H1 (cell line): ENCODE measurements at places on chromosomes 7 and 10. TPM values are rescaled to one million over a fixed set of nuclear protein-coding genes. Genes with fewer than 3 reads are reported as not detected.

The MOGAT3 gene
- total RNA-seq = 0.82 TPM in 1 of 2 replicates, not detected in the other

The RBM20 gene
- total RNA-seq = 0.29 and 0.63 TPM in 2 replicates

The TRPV5 gene
- not detected in 2 replicates for total RNA-seq

DNA sequence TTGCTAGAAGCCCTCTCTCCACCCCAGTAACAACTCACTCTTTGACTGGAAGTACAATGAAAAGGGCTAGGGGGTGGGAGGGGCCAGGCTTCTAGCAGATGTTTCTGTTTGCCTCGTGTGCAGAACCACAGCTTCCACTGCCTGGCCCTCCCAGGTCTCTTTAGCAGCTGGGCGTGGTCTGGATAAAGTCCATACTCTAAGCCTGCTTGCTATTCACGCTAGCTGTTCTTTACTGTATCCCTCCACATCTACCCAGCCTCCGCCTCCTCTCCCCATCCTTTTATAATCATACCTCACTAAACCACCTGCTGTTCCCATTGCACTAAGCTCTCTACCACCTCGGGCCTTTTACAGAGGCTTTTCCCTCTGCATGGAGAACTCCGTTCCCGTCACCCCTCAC lies 288.8 kb downstream of the CAMK1D start:
- H3K27me3 ChIP-seq = no peaks in the 10 kb centered on the region
- H3K4me1 ChIP-seq = peaks cover 4% of the 10 kb centered on the region
- H3K36me3 ChIP-seq = no peaks in the 10 kb centered on the region
- H3K4me3 ChIP-seq = no peak overlapping the region

DNA sequence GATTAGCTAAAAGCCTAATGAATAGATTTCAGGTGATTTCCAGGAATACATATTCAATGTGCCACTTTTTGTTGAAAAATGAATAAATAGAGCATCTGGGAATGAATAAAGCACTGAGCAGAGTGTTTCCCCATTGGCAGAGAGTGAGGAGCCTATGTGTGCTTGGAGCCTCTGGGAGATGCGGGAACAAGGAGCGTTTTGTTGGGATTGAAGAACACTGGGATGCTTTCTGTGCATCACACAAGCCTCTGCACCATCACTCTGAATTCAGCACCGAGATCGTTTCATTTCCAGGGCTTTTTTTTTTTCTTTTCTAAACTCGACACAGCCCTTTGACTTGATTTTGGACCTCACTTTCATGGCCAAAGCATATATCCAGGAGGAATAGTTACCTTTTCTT lies 111.4 kb downstream of the BAMBI start:
- 0 out of 2 replicates have a peak, but pooled peaks cover 4% of the 10 kb centered on the region for H3K27me3 ChIP-seq
- peaks cover 2% of the 10 kb centered on the region; the same call in 1 of the 2 replicates for H3K4me1 ChIP-seq
- no peaks in the 10 kb centered on the region for H3K36me3 ChIP-seq

GRCh38 chr7:35571611-35572240 lies 123.2 kb downstream of the HERPUD2 start:
- H3K36me3 ChIP-seq = no peaks in the 10 kb centered on the region
- no peaks in the 10 kb centered on the region for H3K4me1 ChIP-seq
- no peak overlapping the region for H3K4me3 ChIP-seq

GRCh38 chr7:26376175-26376917 lies 84.7 kb downstream of the SNX10 start:
- H3K4me1 ChIP-seq = no peaks in the 10 kb centered on the region
- H3K36me3 ChIP-seq = no peaks in the 10 kb centered on the region
- H3K4me3 ChIP-seq = peak overlapping the region; percentile 73
- H3K27me3 ChIP-seq = no peaks in the 10 kb centered on the region

- H3K27me3 ChIP-seq = no peaks in the 10 kb centered on the region
- H3K4me1 ChIP-seq = no peaks in the 10 kb centered on the region
- H3K4me3 ChIP-seq = no peak overlapping the region
- no peaks in the 10 kb centered on the region for H3K36me3 ChIP-seq
Measured at GRCh38 chr7:108848486-108848885, 278.8 kb downstream of the DNAJB9 start.

DNA sequence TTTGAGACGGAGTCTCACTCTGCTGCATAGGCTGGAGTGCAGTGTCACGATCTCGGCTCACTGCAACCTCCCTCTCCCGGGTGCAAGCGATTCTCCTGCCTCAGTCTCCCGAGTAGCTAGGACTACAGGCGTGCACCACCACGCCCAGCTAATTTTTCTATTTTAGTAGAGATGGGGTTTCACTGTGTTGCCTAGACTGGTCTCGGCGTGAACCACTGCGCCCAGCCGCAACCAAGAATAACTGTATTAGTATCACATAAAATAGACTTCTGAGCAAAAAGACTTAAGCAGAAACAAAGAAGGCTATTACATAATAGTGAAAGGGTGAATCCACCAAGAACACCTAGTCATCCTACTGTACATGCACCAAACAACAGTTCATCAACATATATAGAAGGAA lies 67.6 kb upstream of the TFEC start:
- no peaks in the 10 kb centered on the region for H3K27me3 ChIP-seq
- H3K36me3 ChIP-seq = no peaks in the 10 kb centered on the region
- no peak overlapping the region for H3K4me3 ChIP-seq
- peaks cover 3% of the 10 kb centered on the region for H3K4me1 ChIP-seq

- no peaks in the 10 kb centered on the region for H3K4me1 ChIP-seq
- no peaks in the 10 kb centered on the region for H3K36me3 ChIP-seq
- DNase-seq = no peak
- no peak overlapping the region for H3K4me3 ChIP-seq
- no peaks in the 10 kb centered on the region for H3K27me3 ChIP-seq
Measured at GRCh38 chr7:39651265-39651664, 27.9 kb downstream of the RALA start.

DNA sequence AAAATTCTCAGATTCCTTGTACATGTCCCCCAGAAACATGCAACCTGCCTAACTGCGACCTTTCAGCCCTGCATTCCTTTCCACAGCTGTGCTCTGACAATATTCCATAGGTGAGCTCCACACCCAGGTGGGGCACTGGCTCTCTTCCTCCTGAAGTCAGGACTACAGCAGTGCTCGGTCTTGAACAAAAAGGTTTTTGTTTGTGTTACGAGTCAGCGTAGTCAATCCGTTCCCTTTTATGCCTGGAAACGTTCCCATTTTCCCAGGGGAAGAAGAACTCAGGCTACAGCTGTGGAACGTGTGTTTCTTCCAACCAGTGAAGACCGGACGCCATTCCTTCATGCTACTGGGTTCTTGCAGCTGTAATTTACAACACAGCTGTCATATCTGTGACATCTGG lies 52.4 kb upstream of the PFKP start:
- no peak overlapping the region for H3K4me3 ChIP-seq
- DNase-seq = no peak
- H3K36me3 ChIP-seq = no peaks in the 10 kb centered on the region
- no peaks in the 10 kb centered on the region for H3K27me3 ChIP-seq

- DNase-seq = no peak
- H3K4me1 ChIP-seq = no peaks in the 10 kb centered on the region
- H3K36me3 ChIP-seq = no peaks in the 10 kb centered on the region
- H3K4me3 ChIP-seq = no peak overlapping the region
Measured at GRCh38 chr10:8183241-8183704, 128.8 kb downstream of the GATA3 start.

DNA sequence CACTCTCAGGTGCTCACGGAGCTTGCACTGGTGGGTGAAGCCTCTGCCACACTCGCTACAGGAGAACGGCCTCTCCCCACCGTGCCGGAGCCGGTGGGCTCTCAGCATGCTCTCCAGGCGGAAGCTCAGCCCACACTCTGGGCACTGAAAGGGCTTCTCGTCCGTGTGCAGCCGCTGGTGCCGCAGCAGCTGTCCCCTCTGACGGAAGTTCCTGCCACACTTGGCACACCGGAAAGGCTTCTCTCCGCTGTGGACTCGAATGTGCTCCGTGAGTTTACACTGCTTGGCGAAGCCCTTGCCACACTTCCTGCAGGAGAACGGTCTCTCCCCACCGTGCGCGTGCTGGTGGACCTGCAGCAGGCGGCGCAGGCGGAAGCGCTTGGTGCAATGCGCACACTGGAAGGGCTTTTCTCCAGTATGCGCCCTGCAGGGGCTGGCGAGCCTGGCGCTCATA lies 19.3 kb downstream of the ZNF786 start:
- DNase-seq = no peak
- no peaks in the 10 kb centered on the region for H3K27me3 ChIP-seq
- no peak overlapping the region for H3K4me3 ChIP-seq
- peaks cover 27% of the 10 kb centered on the region for H3K36me3 ChIP-seq

DNA sequence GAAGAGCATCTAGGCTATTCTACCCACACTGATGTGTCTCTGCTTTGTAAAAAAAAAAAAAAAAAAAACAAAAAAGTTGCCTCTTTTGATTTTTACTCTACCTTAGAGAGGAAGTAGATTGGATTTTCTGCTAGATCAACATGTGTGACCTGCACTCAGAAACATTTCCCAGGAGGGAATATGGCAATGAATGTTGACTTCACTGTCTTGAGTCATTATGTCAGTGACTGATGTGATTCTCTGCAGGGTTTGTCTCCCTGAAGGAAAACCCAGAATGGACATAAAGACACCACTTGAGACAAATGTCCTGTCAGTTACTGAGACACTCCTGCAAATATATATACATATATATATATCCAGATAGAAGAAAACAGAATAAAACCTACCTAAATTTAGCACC lies 370.3 kb downstream of the BMPER start:
- no peaks in the 10 kb centered on the region for H3K27me3 ChIP-seq
- no peak for DNase-seq
- no peak overlapping the region for H3K4me3 ChIP-seq
- no peak overlapping the region for H3K27ac ChIP-seq
- 0 out of 2 replicates have a peak, but pooled peaks cover 2% of the 10 kb centered on the region for H3K4me1 ChIP-seq

- H3K36me3 ChIP-seq = peaks cover 16% of the 10 kb centered on the region
- no peak overlapping the region for H3K27ac ChIP-seq
- no peaks in the 10 kb centered on the region for H3K4me1 ChIP-seq
- H3K4me3 ChIP-seq = no peak overlapping the region
- H3K27me3 ChIP-seq = no peaks in the 10 kb centered on the region
Measured at GRCh38 chr7:23332193-23332592, 33.1 kb downstream of the MALSU1 start.

DNA sequence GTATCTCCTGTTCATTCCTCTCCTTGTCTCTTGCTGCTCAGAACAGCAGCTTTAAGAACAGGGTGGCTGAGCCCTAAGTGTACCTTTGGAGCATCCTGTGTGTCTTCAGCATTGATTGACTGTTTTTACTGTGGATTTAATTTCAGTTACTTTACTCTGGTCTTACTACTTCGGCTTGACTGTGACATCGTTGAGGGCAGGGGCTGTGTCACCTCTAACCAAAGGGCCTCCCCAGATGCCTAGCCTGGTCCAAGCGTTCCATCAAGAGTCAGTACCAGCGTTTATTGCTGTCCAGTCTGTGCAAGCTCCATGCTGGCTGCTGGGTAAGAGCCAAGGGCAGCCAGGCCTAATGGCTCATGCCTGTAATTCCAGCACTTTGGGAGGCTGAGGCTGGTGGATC lies 32.4 kb downstream of the CCM2 start:
- no peak overlapping the region for H3K4me3 ChIP-seq
- H3K4me1 ChIP-seq = no peaks in the 10 kb centered on the region
- H3K36me3 ChIP-seq = no peaks in the 10 kb centered on the region
- DNase-seq = no peak

DNA sequence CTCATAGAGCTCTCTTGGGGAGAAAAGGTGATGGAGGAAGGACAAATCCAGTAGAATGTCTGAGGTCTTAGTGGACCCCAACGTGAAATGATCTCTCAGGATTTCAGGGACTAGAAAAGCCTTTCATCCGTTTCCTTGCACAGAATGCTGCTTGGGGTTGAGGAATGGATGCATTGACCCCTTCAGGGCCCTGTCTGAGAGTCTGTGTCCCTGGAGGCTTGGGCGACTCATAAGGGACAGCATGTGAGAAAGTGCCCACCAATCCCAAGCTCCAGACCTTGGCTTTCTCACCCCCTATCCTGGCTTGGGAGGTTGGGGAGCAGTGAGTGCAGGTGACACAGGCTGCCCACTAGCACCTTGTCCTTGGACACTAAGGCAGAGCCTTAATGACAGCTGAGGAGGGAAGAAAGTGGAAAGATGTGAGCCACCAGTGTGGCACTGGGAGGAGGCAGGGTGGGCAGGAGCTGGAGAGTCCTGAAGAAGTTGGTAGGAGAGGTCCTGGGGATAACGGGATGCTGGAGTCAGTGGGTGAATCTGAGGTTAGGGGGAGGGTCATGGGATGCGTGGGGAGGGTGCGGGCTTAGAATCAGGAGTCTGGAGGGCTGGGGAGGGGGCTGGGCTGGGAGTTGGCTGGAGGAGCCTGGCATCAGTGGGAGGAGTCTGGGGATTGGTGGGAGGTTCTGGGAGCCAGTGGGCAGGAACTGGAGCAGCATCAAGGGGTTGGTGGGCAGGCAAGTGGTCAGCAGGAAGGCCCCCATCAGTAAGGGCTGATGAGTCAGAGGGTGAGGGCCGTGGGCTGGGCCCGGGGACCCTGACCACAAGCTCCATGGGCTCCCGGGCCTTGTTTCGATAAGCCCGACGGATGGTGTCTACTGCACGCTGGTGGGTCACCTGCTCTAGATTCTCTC lies 8.6 kb downstream of the LZTS2 start:
- peaks cover 6% of the 10 kb centered on the region; the same call in 1 of the 2 replicates for H3K4me1 ChIP-seq
- peaks cover 32% of the 10 kb centered on the region for H3K36me3 ChIP-seq
- no peak overlapping the region for H3K27ac ChIP-seq
- no peak overlapping the region for H3K4me3 ChIP-seq

DNA sequence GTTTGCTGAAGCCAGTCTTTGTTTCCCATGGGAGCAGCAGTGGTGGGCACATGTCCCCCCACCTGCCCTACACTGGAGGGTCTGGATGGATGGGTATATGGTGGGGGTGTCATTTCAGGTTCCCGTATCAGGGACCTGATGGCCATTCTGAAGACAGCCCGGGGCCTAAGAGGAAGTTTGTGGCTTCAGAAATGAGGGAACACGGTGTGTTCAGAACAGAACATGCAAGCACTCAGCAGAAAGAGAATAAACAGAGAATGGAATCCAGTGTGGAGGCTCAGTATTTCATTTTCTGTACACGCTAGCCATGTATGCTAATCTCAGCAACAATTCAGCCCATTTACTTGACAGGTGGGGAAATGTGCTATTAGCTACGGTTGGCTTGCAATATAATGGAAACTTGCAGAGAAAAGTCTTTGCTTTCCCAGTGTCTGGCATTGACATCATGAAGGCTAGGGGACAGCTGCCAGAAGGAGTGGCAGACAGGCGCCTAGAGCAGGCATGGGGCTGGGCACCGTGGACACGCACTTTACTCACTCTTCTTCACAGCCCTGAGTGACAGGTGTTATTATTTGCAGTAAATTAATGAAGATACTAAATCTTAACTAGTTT lies 98.6 kb downstream of the ELMO1 start:
- H3K4me3 ChIP-seq = no peak overlapping the region
- H3K27ac ChIP-seq = no peak overlapping the region
- no peaks in the 10 kb centered on the region for H3K27me3 ChIP-seq
- no peaks in the 10 kb centered on the region for H3K36me3 ChIP-seq
- peaks cover 2% of the 10 kb centered on the region for H3K4me1 ChIP-seq

- H3K27ac ChIP-seq = no peak overlapping the region
- DNase-seq = peak; percentile 74
- H3K4me3 ChIP-seq = no peak overlapping the region
- H3K4me1 ChIP-seq = peaks cover 8% of the 10 kb centered on the region
- no peaks in the 10 kb centered on the region for H3K27me3 ChIP-seq
Measured at GRCh38 chr10:84352251-84352842, 24.0 kb downstream of the CCSER2 start.

GRCh38 chr7:95867309-95867708 lies 95.0 kb downstream of the DYNC1I1 start:
- DNase-seq = no peak
- no peaks in the 10 kb centered on the region for H3K36me3 ChIP-seq
- H3K4me3 ChIP-seq = no peak overlapping the region
- H3K4me1 ChIP-seq = no peaks in the 10 kb centered on the region
- H3K27me3 ChIP-seq = no peaks in the 10 kb centered on the region
- H3K27ac ChIP-seq = no peak overlapping the region

- H3K36me3 ChIP-seq = no peaks in the 10 kb centered on the region
- 0 out of 2 replicates have a peak, but pooled peaks cover 5% of the 10 kb centered on the region for H3K4me1 ChIP-seq
- H3K27ac ChIP-seq = no peak overlapping the region
- no peak overlapping the region for H3K4me3 ChIP-seq
Measured at GRCh38 chr10:78774999-78775711, 293.6 kb upstream of the ZMIZ1 start.
